ENCODE measurements at places on chromosomes 5 and 9. TPM values are rescaled to one million over a fixed set of nuclear protein-coding genes. Genes with fewer than 3 reads are reported as not detected.

The LHX6 gene
- 3.4 TPM for total RNA-seq

The TXNDC8 gene
- not detected for total RNA-seq

The SLC9A3 gene
- 0.91 TPM for total RNA-seq

The ZDHHC11B gene
- total RNA-seq: 18.8 TPM

The DRD1 gene
- not detected for total RNA-seq

The HRCT1 gene
- 7.4 TPM for total RNA-seq

All from Right ventricle myocardium superior (tissue), 1 donor.